Activated CD8-positive, alpha-beta memory T cell treated with anti-CD3 and anti-CD28 coated beads for 1 hour (primary cell): ENCODE measurements at places on chromosomes 5 and 9.

GRCh38 chr9:79565245-79565644, 6.5 kb upstream of the TLE4 start:
- no peak for DNase-seq

- no peak for DNase-seq
Observed at GRCh38 chr5:76099756-76100155, 16.6 kb downstream of the SV2C start.

GRCh38 chr5:124605541-124605940, 140.9 kb downstream of the ZNF608 start:
- no peak for DNase-seq

DNA sequence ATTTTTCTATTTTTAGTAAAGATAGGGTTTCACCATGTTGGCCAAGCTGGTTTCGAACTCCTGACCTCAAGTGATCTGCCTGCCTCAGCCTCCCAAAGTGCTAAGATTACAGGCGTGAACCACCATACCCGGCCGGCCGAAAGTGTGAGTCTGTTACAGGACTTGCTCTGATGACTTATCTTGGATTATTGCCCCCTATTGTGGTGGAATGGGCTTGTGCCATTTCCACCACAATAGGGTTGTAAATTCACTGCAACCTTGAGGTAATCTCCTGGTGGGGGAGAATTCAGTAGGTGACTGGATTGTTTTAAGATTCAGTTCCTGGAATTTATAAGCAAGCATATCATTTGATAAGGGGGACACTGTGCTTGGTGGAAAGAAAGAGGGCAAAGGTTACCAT, 15.0 kb upstream of the HMGCR start:
- DNase-seq, result no peak

DNA sequence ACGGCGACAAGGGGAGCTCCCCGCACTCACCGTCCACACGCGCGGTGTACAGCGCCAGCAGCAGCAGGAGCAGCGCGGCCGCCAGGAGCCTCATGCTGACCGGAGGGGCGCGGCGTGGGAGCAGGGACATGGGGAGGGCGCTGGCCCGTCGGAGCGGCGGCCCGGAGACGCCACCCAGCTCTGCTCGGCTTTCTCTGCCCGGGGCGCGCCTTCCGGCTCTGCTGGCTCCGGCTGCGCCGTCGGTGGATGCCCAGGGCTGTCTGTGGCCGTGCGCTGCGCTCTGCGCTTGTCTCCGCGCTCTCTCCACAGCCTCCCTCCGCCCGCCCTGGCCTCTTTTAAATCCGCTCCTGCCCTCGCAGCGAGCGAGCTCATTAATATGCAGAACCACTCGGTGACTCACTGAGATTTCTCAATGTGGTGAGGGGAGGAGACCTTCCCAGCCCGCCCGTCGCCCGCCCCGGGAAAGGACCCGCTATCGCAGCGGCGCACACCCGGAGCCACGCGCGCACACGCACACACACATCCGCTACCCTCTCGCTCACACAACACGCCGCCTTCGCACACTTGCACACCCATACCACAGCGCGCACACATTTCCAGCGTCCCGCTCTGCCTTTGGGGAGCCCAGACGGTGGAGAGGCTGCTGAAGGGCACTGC, at the start of gene CXCL14:
CXCL14 (minus strand) TSS at position 307 of the 657 bp plus-strand sequence; CDS start at position 94, 213 bp downstream.
- no peak for DNase-seq

DNA sequence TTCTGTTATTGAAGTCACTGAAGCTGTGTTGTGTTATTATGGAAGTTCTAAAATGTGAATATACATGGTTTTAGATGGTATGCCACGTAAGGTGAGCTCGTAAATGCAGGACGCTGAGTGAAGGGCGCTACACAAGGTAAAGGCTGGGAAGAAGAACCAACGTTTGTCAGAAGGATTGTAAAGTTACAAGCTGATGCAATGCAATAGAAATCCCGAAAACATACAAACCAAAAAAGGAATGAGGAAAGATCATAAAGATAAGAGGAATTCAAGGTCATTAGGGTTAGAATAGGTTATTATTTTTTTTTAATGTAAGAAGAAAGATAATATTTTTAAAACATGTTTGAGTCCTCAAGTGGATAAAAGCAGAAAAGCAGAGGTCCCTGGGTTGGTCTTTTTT, 538.6 kb downstream of the CDH12 start:
- no peak for DNase-seq

DNA sequence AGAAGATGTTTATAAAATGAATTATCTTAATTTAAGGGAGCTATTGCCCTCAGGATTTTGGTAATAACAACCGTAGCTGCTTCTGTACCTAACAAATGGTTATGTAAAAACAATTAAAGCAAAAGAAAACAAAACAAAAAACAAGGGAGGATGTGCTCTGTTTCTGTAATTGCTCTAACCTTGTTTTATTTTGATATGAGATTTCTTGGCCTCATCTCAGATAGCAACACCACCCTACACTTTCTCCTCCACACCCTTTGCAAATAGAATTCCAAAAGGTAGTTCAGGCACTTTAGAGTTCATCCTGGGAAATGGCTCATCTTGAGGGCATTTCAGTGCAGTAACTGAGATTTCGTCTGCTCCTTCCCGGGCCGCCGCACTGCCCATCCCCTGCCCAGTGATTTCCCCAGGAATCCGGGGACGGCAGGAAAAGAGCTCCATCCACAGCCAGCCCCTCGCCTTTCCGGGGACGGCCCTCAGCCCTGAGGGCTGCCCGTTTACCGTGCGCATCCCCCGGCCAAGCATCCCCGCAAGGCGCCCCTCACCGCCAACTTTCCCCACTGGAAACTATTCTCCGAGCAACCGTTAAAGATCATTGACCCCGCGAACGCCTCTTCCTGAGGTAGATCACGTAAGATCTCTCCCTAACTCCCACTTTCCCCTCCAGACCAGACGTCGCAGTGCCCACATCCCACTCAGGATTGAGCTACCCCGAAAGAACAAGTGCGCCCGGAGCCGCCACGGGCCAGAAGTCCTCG, 1.2 kb downstream of the FNBP1 start:
- DNase-seq, result no peak
